Uterine smooth muscle cell (primary cell): ENCODE measurements at places on chromosomes 1 and 21. TPM values are rescaled to one million over a fixed set of nuclear protein-coding genes. Genes with fewer than 3 reads are reported as not detected.

Gene LAD1
- total RNA-seq, result not detected in 2 replicates

Gene FCGR3B
- not detected in 2 replicates for total RNA-seq

Gene ATP1A2
- total RNA-seq, result 0.37 TPM in 1 of 2 replicates, not detected in the other

Gene HECTD3
- total RNA-seq, result 21.0 and 21.5 TPM in 2 replicates

Gene RAP1GAP
- 0.44 and 1.2 TPM in 2 replicates for total RNA-seq

Gene KCNQ4
- under 0.01 TPM in 1 of 2 replicates, not detected in the other for total RNA-seq

Gene B3GALT2
- total RNA-seq, result under 0.01 and 0.12 TPM in 2 replicates

Gene SLC37A1
- total RNA-seq, result 1.9 and 2.7 TPM in 2 replicates

Gene UMODL1
- total RNA-seq, result 0.12 TPM in 1 of 2 replicates, not detected in the other

Gene MAP3K7CL
- total RNA-seq, result 11.8 and 19.7 TPM in 2 replicates

Gene CASZ1
- total RNA-seq, result 0.25 TPM in 1 of 2 replicates, not detected in the other

Gene EDN2
- total RNA-seq, result not detected in 2 replicates

Gene CFHR3
- not detected in 2 replicates for total RNA-seq

Gene RNF186
- total RNA-seq, result 0.12 TPM in 1 of 2 replicates, not detected in the other

Gene C1orf53
- 3.8 and 4.6 TPM in 2 replicates for total RNA-seq

Gene SEMA6C
- total RNA-seq, result 0.66 and 0.75 TPM in 2 replicates

Gene ATAD3C
- 0.50 TPM in 1 of 2 replicates, not detected in the other for total RNA-seq

Gene CFHR2
- not detected in 2 replicates for total RNA-seq

Gene UBE2U
- not detected in 2 replicates for total RNA-seq

Gene TDRD5
- total RNA-seq, result under 0.01 TPM in 1 of 2 replicates, not detected in the other

Gene FCGR2B
- total RNA-seq, result not detected in 2 replicates

Gene TMEM81
- 1.1 and 1.2 TPM in 2 replicates for total RNA-seq

Gene GJA8
- total RNA-seq, result not detected in 2 replicates

Gene TNNT2
- 0.11 TPM in 1 of 2 replicates, not detected in the other for total RNA-seq

Gene HSD11B1
- total RNA-seq, result 10.6 and 14.3 TPM in 2 replicates

Gene FALEC
- 0.25 and 0.77 TPM in 2 replicates for total RNA-seq

Gene WNT3A
- not detected in 2 replicates for total RNA-seq

Gene GPR52
- total RNA-seq, result 0.89 and 1.1 TPM in 2 replicates

Gene YTHDF2
- total RNA-seq, result 53.9 and 63.7 TPM in 2 replicates

Gene BACE2
- total RNA-seq, result 25.2 and 41.2 TPM in 2 replicates

Gene AVPR1B
- total RNA-seq, result not detected in 2 replicates

Gene TSPAN1
- total RNA-seq, result 0.22 and 0.25 TPM in 2 replicates

Gene OLIG1
- total RNA-seq, result not detected in 2 replicates

Gene KCNAB2
- 4.4 and 6.5 TPM in 2 replicates for total RNA-seq

Gene HNRNPCL2
- not detected in 2 replicates for total RNA-seq

Gene VAV3
- total RNA-seq, result 0.50 and 0.77 TPM in 2 replicates

Gene ASAP3
- 23.6 and 50.6 TPM in 2 replicates for total RNA-seq

Gene TMEM200B
- total RNA-seq, result 21.0 and 22.8 TPM in 2 replicates

Gene BOLA1
- total RNA-seq, result 12.4 and 13.1 TPM in 2 replicates

Gene SAMD13
- 0.25 and 0.77 TPM in 2 replicates for total RNA-seq

Gene ENO1
- 1,481 and 2,991 TPM in 2 replicates for total RNA-seq

Gene NTMT2
- not detected in 2 replicates for total RNA-seq

Gene RGS13
- total RNA-seq, result not detected in 2 replicates
